Testis (tissue), 5 donors: ENCODE measurements at places on chromosomes 6 and 20. TPM values are rescaled to one million over a fixed set of nuclear protein-coding genes. Genes with fewer than 3 reads are reported as not detected.
A peak's percentile ranks its signal among the peaks of the same experiment; 100 is the strongest.

Gene TMEM151B
- 1.6 TPM for total RNA-seq

Gene PRL
- 0.63 TPM for total RNA-seq

GRCh38 chr20:20711413-20711812, 1.0 kb downstream of the RALGAPA2 start:
- H3K27ac ChIP-seq, result peak overlapping the region; percentile 95
- peaks cover 9% of the 10 kb centered on the region for H3K4me1 ChIP-seq
- H3K4me3 ChIP-seq, result peak overlapping the region; percentile 84
- H3K27me3 ChIP-seq, result no peaks in the 10 kb centered on the region

DNA sequence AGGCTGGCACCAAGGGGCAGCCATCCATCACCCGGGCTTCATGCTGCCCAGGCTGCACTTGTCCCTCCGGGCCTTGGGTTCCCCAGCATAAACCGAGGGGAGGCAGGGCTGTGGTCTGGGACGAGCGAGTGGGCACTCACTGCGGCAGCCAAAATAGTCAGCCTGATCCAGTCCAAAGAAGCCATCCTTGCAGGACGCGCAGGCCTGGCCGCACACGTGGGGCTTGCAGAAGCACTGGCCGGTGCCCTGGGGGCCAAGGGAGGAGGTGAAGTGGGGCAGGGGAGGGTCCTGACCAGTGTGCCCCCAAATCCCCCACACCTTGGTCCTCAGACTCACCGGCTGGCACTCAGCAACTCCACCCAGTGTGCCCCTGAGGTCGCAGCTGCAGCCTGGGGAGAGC, 32.1 kb downstream of the ADRM1 start:
- no peaks in the 10 kb centered on the region for H3K36me3 ChIP-seq
- no peak for DNase-seq
- H3K4me1 ChIP-seq, result peaks cover 2% of the 10 kb centered on the region
- no peaks in the 10 kb centered on the region for H3K27me3 ChIP-seq
- no peak overlapping the region for H3K4me3 ChIP-seq
- no peak overlapping the region for H3K27ac ChIP-seq

DNA sequence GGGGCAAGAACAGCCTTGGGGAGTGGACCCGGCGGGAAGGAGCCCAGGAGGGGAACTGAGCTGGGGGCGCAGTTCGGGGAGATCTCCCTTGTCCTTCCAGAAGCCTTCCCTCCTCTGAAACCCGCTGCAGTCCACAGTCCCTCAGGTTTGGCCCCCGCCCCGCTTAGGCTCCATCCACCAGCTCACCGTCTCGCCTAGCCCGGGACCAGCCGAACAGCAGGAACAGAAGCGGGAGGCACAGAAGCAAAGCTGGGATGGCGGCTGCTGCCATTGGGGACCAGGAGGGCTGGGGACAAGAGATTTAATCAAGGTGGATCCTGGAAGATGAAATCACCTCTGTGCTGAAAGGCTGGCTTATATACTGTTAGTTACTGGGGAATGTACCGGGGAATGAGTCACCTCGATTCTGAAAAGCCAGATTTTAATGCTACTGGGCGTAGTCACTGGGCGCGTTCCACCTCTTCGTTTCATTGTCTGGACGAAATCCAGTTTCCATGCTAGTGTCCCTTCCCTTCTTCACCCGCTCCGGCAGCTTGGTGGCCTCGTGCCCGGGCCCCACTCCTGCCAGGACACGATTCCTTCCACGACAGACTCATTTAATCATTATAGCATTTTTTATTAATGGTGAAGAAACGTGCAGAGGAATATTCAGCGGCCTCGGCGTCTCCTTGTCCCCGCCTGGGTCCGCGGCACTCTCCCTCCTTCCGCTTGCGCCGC, at the start of gene RAET1L:
Gene RAET1L (minus strand): TSS at position 332 of the 717 bp plus-strand sequence. CDS start 61 bp downstream, at position 271.
- peaks cover 9% of the 10 kb centered on the region for H3K4me1 ChIP-seq
- no peak for DNase-seq
- no peak within 1 kb of the TSS for H3K27ac ChIP-seq
- H3K4me3 ChIP-seq, result peak within 1 kb of the TSS; percentile 2
- no peaks in the 10 kb centered on the region for H3K36me3 ChIP-seq

DNA sequence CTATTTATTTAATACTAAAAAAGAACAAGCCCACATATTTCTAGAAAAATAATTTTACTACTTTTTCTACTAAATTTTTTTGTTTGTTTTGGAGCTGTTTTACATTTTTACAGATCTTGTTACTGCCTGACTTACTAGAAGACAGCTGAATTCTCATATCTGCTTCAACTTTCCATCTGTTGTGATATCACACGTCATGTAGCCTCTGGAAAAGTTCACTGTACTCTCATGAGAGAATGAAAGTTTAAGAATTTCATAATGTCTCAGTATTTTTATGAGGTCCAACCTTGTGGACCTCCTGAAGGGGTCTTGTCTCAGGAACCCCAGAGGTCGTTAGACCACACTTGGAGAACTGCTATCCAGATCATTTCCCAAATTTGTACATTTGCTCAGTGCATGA, 81.7 kb upstream of the MTHFD1L start:
- H3K36me3 ChIP-seq, result no peaks in the 10 kb centered on the region
- H3K4me3 ChIP-seq, result no peak overlapping the region
- H3K27me3 ChIP-seq, result no peaks in the 10 kb centered on the region
- no peak overlapping the region for H3K27ac ChIP-seq
